ENCODE measurements at places on chromosomes 5 and 9.

DNA sequence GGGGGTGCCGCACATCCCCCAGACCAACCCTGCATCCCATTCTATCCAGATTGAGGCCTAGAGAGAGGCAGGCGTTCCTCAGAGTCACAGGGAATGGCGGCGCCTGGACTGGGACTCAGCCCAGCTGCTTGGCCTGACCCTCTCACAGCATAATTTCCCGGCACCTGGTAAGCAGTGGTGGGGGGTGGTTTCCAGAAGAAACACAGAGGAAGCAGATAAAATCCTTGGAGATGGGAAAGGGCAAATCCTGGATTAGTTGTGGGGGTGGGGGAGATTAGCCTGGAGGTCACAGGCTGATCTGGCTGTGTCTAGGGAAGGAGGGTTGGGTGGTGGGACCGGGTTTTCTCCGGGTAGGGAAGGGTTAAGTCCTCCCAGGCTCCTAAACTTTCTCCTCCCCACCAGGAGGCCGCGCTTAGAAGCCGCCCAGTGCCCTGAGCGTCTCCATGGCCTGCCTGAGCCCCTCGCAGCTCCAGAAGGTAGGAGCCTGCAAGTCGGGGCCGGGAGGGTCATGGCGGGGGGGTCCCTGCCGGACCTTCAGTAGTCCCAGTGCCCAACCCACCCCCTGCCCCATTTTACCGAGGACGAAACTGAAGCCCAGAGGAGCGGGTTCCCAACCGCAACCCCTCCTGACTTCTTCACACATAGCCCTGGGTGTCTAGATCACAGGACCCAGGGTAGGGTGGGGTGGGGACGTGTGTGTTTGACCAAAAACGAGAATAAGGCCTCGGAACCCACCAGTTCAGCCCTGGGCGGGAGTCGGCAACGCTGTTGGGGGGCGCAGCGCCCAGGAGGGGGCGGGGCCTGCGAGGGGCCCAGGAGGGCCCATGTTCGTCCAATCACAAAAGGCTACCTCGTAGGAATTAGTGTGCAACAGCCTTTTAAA, 1.3 kb downstream of the PHYHD1 start:
- no peaks in the 10 kb centered on the region for H3K36me3 ChIP-seq
- H3K27me3 ChIP-seq = no peaks in the 10 kb centered on the region
- peak overlapping the region; percentile 59 for H3K4me3 ChIP-seq
- DNase-seq = peak; percentile 65
- H3K27ac ChIP-seq = peak overlapping the region; percentile 85

DNA sequence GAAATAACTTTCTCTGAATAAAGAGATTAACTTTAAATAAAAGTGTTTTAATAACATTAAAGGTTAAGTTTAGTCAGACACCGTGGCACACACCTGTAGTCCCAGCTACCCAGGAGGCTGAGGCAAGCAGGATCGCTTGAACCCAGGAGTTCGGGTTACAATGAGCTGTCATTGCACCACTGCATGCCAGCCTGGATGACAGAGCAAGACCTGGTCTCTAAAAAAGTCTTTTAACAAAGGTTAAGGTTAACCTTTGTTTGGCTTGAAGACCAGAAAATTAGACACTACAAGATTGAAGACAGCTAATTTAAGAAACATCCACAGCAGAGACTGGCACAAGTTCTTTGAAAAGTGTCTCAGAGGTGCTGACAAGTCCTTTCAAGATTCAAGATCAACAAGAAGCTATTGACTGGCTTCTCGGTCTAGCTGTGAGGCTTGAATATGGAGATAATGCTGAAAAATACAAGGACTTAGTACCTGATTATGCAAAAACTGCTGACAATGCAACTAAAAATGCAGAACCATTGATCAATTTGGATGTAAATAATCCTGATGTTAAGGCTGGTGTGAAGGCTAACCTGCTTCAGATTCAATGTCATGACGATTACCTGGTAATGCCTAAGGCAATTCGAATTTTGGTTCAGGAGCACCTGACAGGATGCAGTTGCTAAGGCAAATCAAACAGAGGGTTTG, 48.8 kb downstream of the FAM81B start:
- H3K4me3 ChIP-seq = no peak overlapping the region
- no peak for DNase-seq
- H3K4me1 ChIP-seq = no peaks in the 10 kb centered on the region
- H3K27me3 ChIP-seq = no peaks in the 10 kb centered on the region

DNA sequence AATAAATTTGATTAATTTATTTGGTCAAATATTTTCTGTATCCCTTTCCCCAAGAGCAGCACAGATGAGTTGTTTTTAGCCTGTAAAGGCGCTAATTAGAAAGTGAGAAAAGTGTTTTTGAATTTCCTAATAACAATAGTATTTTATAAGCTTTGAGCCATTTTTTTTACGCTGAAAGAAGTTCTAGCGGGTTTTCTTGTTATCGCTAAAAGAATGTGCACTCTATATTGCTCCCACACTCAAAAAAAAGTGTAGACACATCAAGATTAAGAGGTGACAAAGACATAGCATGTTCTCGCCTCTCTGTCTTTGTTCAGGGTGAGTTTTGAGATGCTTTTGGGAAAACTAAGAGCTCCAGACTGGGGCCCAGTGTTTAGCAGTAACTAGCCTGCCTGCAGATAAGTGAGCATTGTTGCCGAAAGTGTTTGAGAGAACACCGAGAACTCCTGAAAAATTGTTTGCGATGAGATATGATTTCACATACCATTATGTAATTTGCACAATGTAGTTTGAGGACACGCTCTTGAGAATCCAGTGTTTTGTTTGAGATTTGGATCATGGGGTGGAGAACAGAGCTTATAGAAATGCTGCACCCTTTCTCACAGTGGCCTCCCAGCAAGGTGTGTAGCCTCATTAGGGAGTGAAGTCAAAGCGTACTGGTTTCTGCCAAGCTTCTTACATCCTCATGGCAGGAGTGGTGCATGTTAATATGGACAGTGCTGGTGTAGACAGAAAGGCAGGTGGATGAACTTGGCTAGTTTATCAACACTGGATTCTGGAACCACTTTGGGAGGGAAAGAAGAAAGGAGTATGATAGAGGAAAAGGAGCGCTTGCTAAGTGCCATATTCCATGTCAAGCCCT, 1.5 kb downstream of the F2R start:
- H3K4me1 ChIP-seq = peaks cover 30% of the 10 kb centered on the region
- peak overlapping the region; percentile 91 for H3K27ac ChIP-seq
- peak overlapping the region; percentile 95 for H3K4me3 ChIP-seq
- H3K27me3 ChIP-seq = no peaks in the 10 kb centered on the region
- no peak for DNase-seq
- H3K36me3 ChIP-seq = no peaks in the 10 kb centered on the region

GRCh38 chr9:133113949-133114885, 6.8 kb downstream of the RALGDS start:
- peak overlapping the region; percentile 10 for H3K4me3 ChIP-seq
- peak; percentile 81 for DNase-seq
- peaks cover 75% of the 10 kb centered on the region for H3K4me1 ChIP-seq
- peaks cover 11% of the 10 kb centered on the region for H3K36me3 ChIP-seq
- H3K27ac ChIP-seq = peak overlapping the region; percentile 70

DNA sequence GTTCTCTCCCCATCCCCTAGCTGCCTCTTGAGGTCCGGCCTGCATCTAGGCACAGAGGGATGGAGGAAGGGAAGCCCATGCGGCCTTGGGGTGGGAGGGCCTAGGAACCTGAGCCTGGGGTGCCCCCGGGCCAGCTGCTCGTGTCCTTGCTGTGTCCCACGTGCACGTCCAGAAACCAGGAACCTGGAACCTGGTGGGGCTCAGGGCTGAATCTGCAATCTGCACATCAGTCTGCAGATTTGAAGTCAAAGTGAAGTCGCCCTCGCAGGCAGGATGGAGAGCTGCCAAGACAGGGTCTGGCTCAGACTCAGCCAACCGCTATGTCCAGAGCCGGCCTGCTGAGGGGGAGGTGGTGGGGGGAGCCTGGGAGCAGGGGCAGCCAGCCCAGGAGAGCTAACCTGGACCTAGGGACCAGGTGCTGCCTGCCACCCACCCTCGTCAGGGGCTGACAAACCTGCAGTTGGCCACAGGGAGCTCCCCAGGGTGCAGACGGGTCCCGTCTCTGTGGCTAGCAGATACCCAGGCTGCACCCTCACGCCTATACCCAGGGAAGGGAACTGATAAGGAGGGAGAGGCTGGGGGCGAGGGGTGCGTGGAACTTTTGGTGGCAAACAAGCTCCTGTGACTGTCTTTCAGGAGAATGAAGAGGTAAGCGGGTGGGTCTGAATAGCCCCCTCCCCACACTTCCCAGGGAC, 103.5 kb upstream of the SIMC1 start:
- no peak overlapping the region for H3K27ac ChIP-seq
- H3K27me3 ChIP-seq = peaks cover 25% of the 10 kb centered on the region
- H3K4me3 ChIP-seq = no peak overlapping the region
- H3K36me3 ChIP-seq = no peaks in the 10 kb centered on the region

GRCh38 chr5:125376059-125376641, 629.7 kb upstream of the ZNF608 start:
- no peak overlapping the region for H3K4me3 ChIP-seq
- no peaks in the 10 kb centered on the region for H3K4me1 ChIP-seq
- no peaks in the 10 kb centered on the region for H3K27me3 ChIP-seq
- DNase-seq = no peak
- H3K36me3 ChIP-seq = no peaks in the 10 kb centered on the region

DNA sequence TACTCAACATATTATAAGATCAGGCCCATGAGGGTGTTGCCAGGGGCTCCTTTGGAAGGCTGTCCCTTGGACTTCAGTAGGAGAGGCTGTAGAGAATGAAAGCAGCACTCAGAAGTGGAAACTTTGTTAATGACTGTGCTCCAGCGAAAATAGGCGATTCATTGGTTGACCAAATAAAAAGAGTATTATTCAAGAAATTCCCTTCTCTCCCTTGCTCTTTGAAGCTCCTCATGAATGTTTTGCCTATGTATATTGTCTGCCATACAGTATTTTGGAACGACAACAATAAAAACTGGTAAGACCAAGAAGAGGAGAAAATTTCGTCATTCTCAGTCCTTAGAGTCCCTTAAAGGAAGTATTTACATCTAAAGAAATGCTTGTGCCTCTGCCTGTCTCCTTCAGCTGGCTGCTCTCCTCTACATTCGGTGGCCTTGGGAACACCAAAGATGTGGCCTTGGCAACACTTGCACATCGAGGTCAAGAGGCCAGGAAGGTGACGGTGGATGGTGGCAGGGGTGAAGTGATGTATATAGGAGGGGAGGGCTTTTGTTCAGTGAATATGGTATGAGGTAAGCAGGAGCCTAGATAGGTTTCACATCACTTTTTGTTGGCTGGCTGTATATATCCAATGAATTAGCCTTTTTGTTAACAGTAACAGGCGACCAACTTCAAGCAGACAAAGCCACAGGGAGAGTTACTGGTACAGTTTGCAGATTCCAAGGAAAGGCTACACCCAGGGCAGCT, 95.0 kb upstream of the ACTBL2 start:
- H3K4me1 ChIP-seq = no peaks in the 10 kb centered on the region
- DNase-seq = no peak
- H3K27ac ChIP-seq = no peak overlapping the region
- no peaks in the 10 kb centered on the region for H3K27me3 ChIP-seq
- no peak overlapping the region for H3K4me3 ChIP-seq

- peak; percentile 83 for DNase-seq
- peaks cover 31% of the 10 kb centered on the region for H3K4me1 ChIP-seq
- H3K4me3 ChIP-seq = no peak overlapping the region
- H3K27me3 ChIP-seq = no peaks in the 10 kb centered on the region
- H3K27ac ChIP-seq = peak overlapping the region; percentile 48
Observed at GRCh38 chr5:142883025-142883424, 112.8 kb downstream of the ARHGAP26 start.

All from heart left ventricle (tissue), 16 donors.